ENCODE measurements at places on chromosomes 13 and 19.

DNA sequence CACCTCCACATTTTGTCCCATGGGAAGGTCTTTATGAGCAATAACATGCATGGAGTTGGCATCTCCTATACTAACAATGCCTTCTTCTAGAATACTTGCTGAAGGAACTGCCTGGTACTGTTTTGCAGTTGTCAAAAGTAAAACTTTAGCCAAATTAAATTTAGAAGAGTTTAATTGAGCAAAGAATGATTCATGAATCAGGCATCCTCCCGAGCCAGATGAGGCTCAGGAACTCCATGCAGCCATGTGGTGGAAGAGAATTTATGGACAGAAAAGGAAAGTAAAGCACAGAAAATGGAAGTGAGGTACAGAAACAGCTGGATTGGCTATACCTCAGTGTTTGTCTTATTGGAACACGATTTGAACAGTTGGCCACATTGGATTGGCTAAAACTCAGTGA is 1081.9 kb downstream of the SLITRK1 start:
- no peak for DNase-seq

DNA sequence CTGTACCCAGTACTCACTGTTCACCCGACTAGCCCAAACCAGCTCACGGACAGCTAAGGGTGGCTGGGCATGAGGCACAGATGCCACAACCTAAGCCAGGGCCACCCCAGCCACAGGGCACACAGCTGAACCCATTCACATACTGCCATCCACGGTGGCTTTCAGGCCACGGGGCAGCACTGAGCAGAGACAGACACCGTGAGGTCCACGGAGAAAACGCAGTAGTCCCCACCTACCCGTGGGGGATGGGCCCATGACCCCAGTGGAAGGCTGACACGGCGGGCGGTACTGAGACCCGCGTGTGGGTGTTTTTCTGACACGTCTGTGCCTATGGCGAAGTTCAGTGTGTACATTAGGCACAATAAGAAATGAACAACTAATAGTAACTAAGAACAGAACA is 25.5 kb downstream of the IZUMO4 start:
- DNase-seq: no peak

GRCh38 chr13:99636306-99636705 is 135.0 kb downstream of the TM9SF2 start:
- DNase-seq: no peak

GRCh38 chr13:97067017-97067895 is 73.0 kb upstream of the OXGR1 start:
- no peak for DNase-seq

DNA sequence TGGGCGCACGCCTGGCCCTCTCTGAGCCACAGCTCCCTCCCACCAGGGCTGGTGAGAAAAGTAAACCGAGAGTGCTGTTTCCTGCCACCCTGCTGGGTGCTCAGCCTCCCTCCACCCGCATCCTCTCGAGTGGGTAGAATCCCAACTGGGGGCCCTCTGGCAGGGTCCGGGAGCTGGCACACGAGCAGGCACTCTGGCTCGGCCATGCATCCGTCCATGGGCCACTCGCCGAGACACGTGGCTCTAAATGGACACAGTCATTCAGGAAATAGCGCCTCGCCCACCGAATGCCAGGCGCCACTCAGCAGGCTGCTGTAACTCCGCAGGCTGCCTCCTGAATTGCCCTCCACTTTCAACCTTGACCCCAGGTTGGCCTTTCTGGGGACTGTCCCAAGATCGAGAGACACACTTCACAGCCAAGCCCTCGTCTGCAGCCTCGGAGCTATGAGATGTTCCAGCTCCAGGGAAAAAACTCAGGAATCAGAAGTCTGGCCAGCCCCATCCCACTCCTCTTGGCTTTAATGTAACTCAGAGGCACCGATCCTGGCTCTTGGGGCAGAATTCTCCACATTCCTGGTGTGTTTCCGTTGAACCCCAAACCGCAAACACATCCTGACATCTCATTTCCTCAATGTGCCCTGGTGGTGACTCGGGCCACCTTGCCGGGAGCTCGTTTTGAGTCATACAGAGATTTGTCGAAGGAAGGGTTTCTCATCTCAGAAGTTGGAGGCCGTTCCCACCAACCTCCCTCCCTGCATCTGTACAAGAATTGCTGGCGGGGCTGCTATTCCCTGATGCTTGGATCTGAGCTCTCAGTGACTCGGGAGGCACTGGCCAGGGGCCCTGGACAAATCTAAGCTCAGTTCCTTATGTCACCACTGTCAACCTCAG is 14.1 kb downstream of the KLF2 start:
- DNase-seq: no peak

- no peak for DNase-seq
These were observed 8.3 kb downstream of the LSR start for GRCh38 chr19:35257113-35257461.

DNA sequence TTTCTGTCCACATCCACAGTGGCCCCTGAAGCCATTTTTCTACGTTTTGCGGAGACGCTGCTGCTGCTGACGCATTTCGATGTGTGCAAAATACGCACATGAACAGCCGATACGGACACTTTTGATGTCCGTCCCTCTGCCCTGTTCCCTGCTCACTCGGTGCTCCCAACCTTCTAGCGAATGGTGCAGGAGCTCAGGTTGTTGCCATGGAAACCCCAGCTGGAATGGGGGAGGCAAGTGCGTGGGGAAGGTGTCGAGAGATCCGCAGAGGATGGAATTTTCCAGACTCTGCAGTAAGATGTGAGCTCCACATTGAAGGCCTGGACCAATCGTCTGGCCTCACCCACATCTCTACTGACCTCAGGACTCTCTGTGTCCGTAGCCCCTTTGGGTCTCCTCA is 109.2 kb upstream of the USP29 start:
- DNase-seq: no peak

GRCh38 chr19:4088975-4089374 is 22.3 kb upstream of the ZBTB7A start:
- no peak for DNase-seq

GRCh38 chr13:27619728-27620376 is 477 bp downstream of the LNX2 start:
- DNase-seq: no peak
